ENCODE measurements at places on chromosomes 16 and 17. TPM values are rescaled to one million over a fixed set of nuclear protein-coding genes. Genes with fewer than 3 reads are reported as not detected.

The TEKT3 gene
- total RNA-seq = 0.63 TPM

The TLCD2 gene
- total RNA-seq = 10.1 TPM

The TP53TG3F gene
- total RNA-seq = not detected

The ZP2 gene
- total RNA-seq = not detected

The ADAMTS18 gene
- 0.08 TPM for total RNA-seq

The OR4D1 gene
- not detected for total RNA-seq

The FAM171A2 gene
- total RNA-seq = 3.1 TPM

The KRT36 gene
- total RNA-seq = not detected

The IL32 gene
- 7.6 TPM for total RNA-seq

The OTOP3 gene
- total RNA-seq = not detected

The ABCC12 gene
- not detected for total RNA-seq

The SLC35G6 gene
- not detected for total RNA-seq

The PABPN1L gene
- not detected for total RNA-seq

The CD300H gene
- not detected for total RNA-seq

The KIF19 gene
- not detected for total RNA-seq

The SLC13A2 gene
- total RNA-seq = not detected

The MYH10 gene
- total RNA-seq = 404 TPM

The ABCC6 gene
- total RNA-seq = 0.63 TPM

The CRHR1 gene
- total RNA-seq = not detected

The HID1 gene
- 0.33 TPM for total RNA-seq

The PRKCA gene
- 14.1 TPM for total RNA-seq

The KRTAP2-4 gene
- not detected for total RNA-seq

The WNT9B gene
- total RNA-seq = not detected

The TSNAXIP1 gene
- total RNA-seq = 1.8 TPM

The GCGR gene
- not detected for total RNA-seq

The SDR42E1 gene
- total RNA-seq = 0.08 TPM

The TMC5 gene
- under 0.01 TPM for total RNA-seq

The SP6 gene
- total RNA-seq = not detected

The EME2 gene
- total RNA-seq = 8.4 TPM

The HS3ST2 gene
- total RNA-seq = not detected

Data from fibroblast of the aortic adventitia (primary cell).